NCI-H2107 (cell line): ENCODE measurements at places on chromosomes 6 and 20.

GRCh38 chr20:54040531-54040930 lies 29.9 kb downstream of the BCAS1 start:
- no peak for DNase-seq

DNA sequence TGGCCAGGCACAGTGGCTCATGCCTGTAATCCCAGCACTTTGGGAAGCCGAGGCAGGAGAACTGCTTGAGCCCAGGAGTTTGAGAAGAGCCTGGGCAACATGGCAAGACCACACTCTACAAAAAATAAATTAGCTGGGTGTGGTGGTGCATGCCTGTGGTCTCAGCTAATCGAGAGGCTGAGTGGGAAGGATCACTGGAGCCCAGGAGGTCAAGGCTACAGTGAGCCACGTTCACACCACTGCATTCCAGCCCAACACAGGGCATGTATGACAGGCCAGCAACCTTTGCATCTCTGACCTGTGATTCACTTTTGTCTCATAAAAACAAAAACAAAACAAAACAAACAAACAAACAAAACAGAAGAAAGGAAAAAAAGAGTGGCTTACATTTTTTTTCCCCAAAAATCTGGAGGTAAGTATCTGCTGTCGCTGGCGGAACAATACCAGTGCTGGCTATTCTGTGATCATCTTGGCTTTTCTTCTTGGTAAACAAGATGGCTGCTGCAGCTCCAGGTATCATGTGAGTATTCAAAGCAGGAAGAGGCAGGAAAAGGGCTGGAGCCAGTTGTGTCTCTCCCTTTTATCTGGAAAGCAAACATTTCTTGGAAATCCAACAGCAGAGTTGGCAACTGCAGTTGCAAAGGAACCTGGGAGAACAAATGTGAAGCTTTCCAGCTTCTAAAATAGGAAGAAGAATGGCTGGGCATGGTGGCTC lies 40.4 kb upstream of the ZMYND8 start:
- no peak for DNase-seq

DNA sequence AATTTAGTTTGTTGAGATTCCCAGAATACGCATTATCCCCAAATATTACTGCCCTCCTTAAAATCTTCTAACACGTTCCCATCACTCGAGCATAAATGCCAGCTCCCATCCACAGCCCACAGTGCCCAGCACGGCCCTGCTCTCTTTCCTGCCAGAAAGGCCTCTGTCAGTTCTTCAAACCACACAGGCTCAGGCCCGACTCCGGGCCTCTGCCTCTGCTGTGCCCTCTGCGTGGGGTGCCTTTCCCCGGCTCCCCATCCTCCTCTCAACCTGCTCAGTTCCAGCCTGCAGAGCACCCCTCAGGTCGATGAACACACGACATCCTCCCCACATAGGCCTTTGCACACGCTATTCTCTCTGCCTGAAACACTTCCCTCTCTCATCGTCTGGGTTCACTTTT lies 12.8 kb downstream of the ULBP3 start:
- DNase-seq, result no peak

GRCh38 chr6:53929821-53930120 lies 135.0 kb downstream of the LRRC1 start:
- DNase-seq, result no peak

GRCh38 chr20:5470943-5471342 lies 154.2 kb upstream of the PROKR2 start:
- DNase-seq, result no peak

- no peak for DNase-seq
These were observed 25.8 kb downstream of the B4GALT5 start for GRCh38 chr20:49687595-49688567.

DNA sequence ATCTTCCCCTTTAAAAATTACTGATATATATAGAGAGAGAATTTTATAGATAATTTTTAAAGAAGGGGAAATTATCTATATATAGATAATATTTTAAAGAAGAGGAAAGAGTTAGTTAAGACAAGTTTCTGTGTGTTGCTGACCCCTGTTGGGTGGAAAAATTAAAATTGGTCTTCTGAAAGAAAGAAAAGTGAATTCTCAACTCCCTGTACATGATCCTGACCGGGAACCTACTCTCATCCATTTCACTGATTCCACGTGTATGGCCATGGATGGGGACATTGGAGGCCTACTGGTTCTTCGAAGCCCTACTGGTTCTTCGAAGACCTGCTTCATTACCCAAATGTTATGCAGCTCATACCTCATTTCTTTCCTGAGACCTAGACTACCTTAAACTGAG lies 53.0 kb upstream of the TCF21 start:
- no peak for DNase-seq

GRCh38 chr6:52124126-52125121 lies 37.0 kb upstream of the PKHD1 start:
- DNase-seq, result no peak

GRCh38 chr6:13288481-13288880 lies 39.9 kb downstream of the TBC1D7 start:
- no peak for DNase-seq

DNA sequence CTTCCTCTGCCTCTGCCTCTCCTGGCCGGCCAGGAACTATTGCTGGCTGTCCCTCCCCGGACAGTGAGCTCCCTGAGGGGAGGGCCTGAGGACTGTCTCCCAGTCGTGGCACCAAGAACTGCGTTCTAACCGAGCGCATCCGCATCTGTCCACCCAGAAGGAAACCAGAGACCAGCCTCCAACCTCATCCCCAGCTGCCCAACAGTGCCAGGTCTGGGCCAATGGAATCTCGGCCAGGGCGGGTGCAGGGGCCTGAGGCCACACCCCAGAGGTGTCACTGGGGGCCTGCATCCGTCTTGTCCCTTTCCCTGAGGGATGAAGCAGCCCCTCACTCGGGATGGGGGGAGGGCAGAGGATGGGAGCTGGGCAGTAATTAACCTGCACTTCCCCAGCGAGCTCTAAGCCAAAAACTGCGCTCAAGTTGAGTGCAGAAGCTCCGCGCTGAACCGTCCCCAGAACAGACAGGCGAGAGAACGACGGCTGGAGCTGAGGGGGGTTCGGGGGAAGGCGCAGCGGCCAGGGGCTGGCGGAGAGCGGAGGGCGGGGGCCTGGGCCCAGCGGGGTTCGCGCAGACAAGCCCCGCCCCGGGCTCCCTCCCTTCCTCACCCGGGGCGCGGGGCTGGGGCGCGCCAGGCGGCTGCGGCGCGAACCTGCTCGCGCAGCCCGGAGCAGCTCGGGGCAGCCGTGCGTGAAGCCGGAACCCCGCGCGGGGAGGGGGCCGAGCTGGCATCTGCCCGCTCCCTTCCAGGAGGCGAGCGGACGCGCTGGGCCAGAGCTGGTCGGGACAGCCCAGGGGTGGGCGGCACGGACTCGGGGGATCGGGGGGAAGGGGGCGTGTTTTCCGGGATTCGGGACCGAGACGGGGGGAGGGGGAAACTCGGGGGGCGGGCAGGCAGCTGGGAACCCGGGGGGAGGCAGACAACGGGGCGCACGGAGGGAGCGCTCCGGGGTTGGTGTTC lies 1.4 kb downstream of the TFEB start:
- DNase-seq, result peak; percentile 28

DNA sequence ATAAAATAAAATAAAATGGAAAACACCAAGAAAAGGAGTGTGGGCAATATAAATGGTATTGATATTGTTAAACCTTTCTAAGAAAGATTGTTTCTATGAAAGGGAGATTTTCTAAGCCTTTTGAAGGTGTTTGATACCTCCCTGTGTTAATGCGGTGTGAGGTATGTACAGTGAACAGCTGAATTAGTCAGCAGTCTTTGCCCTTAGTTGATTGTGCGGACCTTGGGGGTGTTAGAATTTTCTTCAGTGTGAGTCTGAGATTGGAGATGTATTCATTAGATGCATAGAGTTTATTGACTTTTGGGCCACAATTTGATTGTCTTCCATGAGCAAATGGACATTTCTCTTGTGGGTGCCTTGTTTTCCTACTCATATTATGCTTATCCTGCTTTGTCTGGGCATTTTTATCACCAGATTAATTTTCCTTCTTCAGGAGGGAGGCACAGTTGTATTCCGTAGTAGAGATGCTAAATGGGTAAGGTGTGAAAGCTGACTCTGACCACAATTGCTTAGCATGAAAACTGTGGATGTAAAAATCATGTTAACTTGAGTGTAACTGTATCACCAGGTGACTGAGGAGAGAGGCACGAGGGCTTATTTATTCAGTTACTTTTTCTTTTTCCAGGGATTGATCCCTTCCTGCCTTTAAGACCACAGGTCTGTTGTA lies 42.2 kb downstream of the CDYL start:
- DNase-seq, result no peak

- no peak for DNase-seq
These were observed 713.4 kb downstream of the CD109 start for GRCh38 chr6:74409447-74409846.

GRCh38 chr6:39923394-39923793 lies 10.9 kb downstream of the MOCS1 start:
- no peak for DNase-seq

DNA sequence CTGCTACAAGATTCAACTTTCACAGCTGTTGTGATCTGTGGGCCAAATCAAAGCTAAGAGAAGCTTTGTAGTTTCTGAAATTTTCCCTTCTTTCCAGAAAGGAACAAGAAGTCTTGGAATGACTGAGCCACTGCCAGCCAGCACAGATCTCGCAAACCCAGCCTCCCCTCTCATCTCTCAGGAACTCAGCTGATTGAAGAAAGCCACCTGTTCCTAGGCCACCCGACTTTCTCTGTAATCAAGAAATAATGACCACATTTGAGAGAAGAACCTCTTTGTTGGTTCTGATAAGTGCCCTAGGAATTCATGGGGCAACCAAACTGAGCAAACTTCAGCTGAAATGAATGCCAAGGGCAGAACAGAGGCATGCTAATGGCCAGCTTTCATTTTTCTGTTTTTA lies 61.7 kb downstream of the HDGFL1 start:
- no peak for DNase-seq

GRCh38 chr6:88133718-88134117 lies 32.4 kb downstream of the CNR1 start:
- no peak for DNase-seq

DNA sequence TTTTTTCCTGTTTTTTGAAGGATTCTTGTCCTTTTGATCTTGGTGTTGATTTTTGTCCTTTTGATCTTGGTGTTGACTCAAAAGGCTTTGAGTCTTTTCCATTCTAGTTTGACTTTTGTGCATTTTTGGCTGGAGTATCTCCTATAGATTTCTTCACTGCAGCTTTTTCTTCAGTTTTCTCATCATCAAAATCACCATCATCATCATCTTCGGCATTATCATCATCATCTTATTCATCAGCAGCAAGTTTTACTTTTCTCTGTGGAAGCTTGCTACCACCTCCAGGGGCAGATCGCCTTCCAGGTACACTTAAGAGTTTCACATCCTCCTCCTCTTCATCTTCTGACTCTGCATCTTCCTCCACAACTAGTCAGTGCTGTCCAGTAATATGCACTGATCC lies 56.5 kb upstream of the MCHR2 start:
- no peak for DNase-seq

DNA sequence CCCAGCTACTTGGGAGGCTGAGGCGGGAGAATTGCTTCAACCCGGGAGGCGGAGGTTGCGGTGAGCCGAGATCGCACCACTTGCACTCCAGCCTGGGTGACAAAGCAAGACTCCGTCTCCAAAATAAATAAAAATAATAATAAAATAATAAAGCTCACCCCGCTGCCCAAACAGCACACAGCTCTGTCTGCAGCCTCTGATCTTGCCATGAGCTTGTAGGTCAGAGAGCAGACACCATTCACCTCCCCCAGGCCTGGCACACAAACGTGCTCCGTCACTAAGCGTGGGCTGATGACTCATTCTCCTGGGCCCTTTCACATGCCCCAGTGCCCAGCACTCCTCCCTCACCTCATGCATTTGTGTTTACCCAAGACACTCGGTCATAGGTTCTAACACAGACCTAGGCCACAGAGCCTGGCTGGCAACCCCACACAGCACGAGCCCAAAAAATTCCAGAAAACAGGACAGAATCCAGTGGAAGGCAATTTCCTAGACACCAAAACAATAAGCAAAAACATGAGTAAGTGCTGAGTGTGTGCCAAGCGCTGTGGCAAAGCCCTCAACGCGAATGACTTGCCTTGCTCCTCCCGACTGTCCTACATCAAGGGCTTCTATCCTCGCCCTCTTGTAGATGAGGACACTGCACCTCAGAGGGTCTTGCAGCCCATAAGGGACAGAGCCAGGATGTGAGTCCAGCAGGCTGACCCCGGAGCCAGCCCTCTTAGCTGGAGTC lies 18.0 kb downstream of the ATP9A start:
- DNase-seq, result no peak

DNA sequence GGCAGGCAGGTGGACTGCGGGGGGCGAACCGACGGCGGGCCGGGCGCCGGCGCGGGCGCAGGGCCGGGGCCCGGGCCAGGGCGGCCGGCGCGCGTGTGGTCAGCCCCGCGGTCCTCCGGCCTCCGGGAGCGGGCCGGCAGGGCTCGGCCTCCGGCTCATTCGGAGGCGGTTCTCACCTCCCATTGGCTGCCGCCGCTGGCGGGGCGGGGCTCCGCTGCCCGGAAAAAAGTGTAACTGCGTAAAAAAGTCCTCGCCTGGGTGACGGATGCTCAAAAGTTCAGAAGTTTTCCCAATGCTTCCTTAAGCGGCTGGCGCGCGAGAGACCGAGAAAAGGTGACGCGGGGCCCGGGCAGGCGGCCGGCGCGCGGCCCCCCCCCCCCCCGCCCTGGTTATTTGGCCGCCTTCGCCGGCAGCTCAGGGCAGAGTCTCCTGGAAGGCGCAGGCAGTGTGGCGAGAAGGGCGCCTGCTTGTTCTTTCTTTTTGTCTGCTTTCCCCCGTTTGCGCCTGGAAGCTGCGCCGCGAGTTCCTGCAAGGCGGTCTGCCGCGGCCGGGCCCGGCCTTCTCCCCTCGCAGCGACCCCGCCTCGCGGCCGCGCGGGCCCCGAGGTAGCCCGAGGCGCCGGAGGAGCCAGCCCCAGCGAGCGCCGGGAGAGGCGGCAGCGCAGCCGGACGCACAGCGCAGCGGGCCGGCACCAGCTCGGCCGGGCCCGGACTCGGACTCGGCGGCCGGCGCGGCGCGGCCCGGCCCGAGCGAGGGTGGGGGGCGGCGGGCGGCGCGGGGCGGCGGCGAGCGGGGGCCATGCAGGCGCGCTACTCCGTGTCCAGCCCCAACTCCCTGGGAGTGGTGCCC lies at the start of gene FOXC1:
TSS of gene FOXC1 (plus strand) at position 268 of the 849 bp plus-strand sequence. CDS start at position 799, 531 bp downstream.
- DNase-seq, result no peak

DNA sequence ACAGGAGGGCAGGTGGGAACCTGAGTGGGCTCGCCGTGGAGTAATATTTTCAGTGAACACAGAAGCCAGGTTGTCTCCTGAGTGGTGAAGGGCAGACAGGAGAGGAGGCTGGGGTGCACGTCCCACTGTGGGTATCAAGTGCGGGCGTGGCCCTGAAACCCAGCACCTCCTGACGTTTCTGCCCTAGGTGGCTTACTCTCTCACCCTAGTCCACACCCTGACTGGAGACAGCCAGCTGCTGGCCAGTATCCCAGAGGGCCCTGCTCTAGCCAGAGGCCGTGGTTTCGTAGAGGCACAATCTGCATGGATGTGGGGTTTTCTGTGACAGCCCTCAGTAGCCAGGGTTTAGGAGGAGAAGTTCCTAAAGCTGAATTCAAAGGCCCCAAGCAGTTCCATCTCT lies 86.7 kb downstream of the TRERF1 start:
- no peak for DNase-seq

DNA sequence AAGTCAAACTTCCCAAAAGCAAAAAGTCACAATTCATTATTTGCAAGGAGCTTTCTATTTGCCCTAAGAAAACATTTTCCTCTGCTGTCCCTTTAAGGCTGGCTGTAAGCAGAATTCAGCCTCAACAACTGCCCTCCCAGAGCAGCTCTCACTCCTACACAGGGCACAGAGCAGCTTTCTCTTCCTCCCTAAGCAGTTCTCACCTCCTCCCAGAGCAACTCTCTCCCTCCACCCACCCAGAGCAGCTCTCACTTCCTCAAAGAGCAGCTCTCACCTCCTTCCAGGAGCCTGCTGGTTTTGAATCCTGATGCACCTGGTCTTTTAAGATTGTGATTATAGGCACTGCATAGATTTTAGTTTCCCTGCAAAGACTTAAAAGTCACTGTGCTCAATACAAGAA lies 120.6 kb upstream of the TMEM181 start:
- no peak for DNase-seq
